Astrocyte (in vitro differentiated cells and primary cell): ENCODE measurements at places on chromosomes 3 and 15. TPM values are rescaled to one million over a fixed set of nuclear protein-coding genes. Genes with fewer than 3 reads are reported as not detected.
A peak's percentile ranks its signal among the peaks of the same experiment; 100 is the strongest.

- H3K4me3 ChIP-seq, result no peak overlapping the region
- peaks cover 43% of the 10 kb centered on the region for H3K4me1 ChIP-seq
- H3K27me3 ChIP-seq, result no peaks in the 10 kb centered on the region
- H3K27ac ChIP-seq, result peak overlapping the region; percentile 69
- H3K36me3 ChIP-seq, result peaks cover 3% of the 10 kb centered on the region
Observed at GRCh38 chr3:8891303-8891702, 72.0 kb downstream of the RAD18 start.

- no peak overlapping the region for H3K27ac ChIP-seq
- no peak overlapping the region for H3K4me3 ChIP-seq
- H3K27me3 ChIP-seq, result no peaks in the 10 kb centered on the region
- no peak for DNase-seq
- H3K36me3 ChIP-seq, result no peaks in the 10 kb centered on the region
Observed at GRCh38 chr15:87661454-87662355, 594.8 kb downstream of the NTRK3 start.

DNA sequence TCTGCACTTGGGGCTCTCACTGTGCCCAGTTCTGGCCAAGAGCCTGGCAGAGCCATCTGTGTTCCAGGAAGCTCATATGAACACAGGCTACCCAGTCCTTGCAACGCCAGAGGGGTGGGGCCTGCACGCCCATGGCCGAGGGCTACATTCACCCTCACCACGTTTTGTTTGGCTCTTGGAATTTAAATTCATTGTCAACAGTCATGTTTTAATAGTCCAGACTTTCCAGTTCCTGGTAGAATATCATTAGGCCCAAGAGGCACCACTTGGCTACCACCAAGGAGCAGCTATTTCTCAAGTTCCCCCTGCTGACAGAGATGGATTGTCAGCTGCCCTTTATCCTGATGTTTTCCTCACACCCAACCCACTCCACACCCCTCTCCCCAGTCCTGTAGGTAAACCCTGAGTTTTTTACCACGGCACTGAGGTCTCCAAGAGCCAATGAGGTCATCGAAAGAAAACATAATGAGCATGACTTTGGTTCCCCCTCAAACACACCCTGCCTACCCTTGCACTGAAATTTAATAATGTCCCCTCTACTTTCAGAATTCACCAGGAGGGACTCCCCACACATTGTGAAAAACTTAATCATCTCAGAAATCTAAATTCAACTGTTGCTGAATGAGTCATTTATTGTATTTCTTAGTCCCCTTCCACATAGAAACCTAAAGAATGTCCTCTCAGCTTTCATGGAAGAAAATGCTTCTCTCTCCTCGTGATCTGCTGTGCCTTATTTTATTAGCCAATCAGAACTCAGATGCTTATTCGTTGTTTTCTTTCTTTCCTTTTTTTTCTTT lies 125.1 kb downstream of the SHQ1 start:
- no peak overlapping the region for H3K4me3 ChIP-seq
- H3K4me1 ChIP-seq, result peaks cover 7% of the 10 kb centered on the region
- H3K27ac ChIP-seq, result peak overlapping the region; percentile 1
- no peaks in the 10 kb centered on the region for H3K27me3 ChIP-seq
- DNase-seq, result peak; percentile 72

GRCh38 chr15:51737522-51738305 lies at the start of gene LYSMD2:
TSS of gene LYSMD2 (minus strand) at chr15:51737655. CDS start at chr15:51737622, 33 bp downstream.
- H3K27me3 ChIP-seq, result no peaks in the 10 kb centered on the region
- DNase-seq, result no peak
- H3K27ac ChIP-seq, result no peak within 1 kb of the TSS
- H3K4me3 ChIP-seq, result peak within 1 kb of the TSS; percentile 66
- H3K36me3 ChIP-seq, result no peaks in the 10 kb centered on the region

DNA sequence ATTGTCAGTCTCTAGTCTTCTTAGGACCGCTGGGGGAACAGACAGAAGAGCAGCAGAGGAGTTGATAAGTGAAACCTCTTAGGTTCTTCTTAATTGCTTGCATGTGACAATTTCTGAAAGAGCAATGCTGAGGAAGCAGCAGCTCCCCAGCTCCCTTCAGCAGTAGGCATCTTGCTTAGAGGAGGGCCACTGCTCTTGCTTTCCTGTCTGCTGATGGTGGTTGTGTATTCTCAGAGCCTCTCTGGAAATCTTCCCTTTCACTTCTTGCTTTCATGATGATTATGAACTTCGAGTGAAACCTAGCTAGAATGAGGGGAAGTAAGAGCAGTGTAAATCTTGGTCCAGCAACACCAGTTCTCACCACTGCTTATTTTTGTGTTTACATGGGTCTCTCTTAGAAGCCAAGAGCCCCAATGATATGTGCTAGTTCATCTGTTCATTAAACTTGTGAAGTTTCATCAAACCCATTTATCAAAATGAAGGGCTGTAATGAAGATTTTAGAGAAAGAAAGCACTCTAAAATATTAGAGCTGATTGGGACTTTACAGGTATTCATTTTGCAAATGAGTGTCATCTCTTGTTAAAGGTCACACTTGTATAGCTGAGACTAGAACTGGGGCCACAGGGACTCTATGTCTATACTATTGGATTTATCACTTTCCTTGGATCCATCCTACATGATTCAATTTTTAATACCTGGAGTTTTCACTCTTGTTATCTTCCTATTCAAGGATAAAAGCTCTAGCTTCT lies 246.7 kb downstream of the LPP start:
- no peaks in the 10 kb centered on the region for H3K27me3 ChIP-seq
- H3K36me3 ChIP-seq, result peaks cover 5% of the 10 kb centered on the region
- H3K27ac ChIP-seq, result no peak overlapping the region
- H3K4me1 ChIP-seq, result no peaks in the 10 kb centered on the region
- no peak for DNase-seq

- H3K36me3 ChIP-seq, result no peaks in the 10 kb centered on the region
- H3K27me3 ChIP-seq, result no peaks in the 10 kb centered on the region
- DNase-seq, result no peak
- no peak overlapping the region for H3K4me3 ChIP-seq
Observed at GRCh38 chr15:80709542-80709941, 14.4 kb downstream of the ABHD17C start.

SPATA12 gene
- total RNA-seq, result not detected in 2 replicates
